ENCODE measurements at places on chromosomes 3 and 15.
A peak's percentile ranks its signal among the peaks of the same experiment; 100 is the strongest.

GRCh38 chr3:47780741-47781684, 680 bp downstream of the SMARCC1 start:
- DNase-seq: peak; percentile 56

DNA sequence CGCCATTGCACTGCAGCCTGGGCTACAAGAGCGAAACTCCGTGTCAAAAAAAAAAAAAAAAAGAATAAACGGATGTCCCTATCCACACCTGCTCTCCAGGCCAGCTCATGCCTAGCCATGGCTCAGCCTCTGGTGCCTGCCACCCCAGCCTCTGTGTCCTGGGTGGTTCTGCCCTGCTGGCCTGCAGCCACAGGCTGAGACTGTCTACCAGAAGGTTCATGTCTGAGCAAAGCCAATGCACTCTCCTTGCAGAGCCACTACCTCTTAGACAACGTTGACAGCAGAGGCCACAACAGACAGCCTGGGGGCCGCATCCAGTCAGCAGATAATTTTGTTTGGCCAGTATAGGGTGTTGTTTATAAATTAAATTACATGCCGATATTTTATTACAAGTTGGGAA, 127.7 kb downstream of the ASB7 start:
- no peak for DNase-seq

- DNase-seq: no peak
Observed at GRCh38 chr3:60812502-60812901, 438.8 kb downstream of the FHIT start.

- DNase-seq: no peak
Observed at GRCh38 chr15:40904552-40905201, 10.4 kb downstream of the VPS18 start.

- DNase-seq: no peak
Observed at GRCh38 chr3:190552021-190552420, 38.1 kb downstream of the IL1RAP start.

GRCh38 chr3:125143982-125144652, 68.4 kb downstream of the SLC12A8 start:
- DNase-seq: no peak

GRCh38 chr15:65583701-65584100, 27.2 kb downstream of the INTS14 start:
- DNase-seq: no peak

- no peak for DNase-seq
Observed at GRCh38 chr3:16122661-16123060, 51.8 kb upstream of the GALNT15 start.

DNA sequence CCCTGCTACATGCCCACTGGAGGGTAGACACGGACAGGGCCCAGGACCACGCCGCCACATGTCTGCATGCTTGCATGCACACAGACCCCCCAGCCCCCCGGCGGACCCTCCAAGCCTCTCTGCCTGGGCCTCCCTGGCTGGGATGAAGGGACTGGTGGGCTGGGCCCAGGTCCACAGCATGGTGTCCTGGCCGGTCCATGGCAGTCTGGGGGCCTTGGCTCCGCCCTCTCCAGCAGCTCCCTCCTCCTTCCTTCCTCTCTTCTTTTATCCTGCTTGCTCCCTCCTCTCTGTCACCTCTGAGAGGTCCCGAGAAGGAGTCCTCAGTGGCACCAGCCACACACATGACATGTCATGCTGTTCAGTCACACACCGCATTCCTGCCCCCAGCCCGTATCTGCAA, 24.5 kb downstream of the DUSP7 start:
- no peak for DNase-seq

DNA sequence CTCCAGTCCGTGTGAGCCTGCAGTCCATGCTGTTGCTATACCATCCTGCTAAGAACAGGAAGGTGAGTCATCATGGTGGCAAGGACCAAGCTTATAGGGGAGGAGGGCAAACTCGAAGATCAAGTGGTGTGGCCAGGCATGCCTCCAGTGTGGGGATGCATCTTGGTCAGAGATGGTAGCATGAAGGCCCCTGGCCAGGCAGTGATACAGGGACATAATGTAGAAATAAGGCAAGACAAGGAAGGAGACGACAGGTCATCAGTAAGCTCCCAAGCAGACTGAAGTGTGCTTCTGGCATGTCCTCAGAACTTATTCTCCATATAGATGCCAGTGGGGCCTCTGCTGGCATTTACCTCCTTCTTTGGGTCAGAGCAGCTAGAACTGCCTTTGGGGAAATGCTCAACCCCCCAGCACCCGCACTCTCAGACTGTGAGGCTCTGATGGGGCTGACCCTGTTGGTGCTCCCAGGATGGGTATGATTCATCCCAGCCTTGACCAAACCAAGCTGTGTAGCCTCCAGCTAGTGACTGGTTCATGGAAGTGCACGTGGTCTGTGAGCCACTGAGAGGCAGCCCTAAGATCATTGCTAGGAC, 52.5 kb upstream of the ATP2B2 start:
- DNase-seq: no peak

DNA sequence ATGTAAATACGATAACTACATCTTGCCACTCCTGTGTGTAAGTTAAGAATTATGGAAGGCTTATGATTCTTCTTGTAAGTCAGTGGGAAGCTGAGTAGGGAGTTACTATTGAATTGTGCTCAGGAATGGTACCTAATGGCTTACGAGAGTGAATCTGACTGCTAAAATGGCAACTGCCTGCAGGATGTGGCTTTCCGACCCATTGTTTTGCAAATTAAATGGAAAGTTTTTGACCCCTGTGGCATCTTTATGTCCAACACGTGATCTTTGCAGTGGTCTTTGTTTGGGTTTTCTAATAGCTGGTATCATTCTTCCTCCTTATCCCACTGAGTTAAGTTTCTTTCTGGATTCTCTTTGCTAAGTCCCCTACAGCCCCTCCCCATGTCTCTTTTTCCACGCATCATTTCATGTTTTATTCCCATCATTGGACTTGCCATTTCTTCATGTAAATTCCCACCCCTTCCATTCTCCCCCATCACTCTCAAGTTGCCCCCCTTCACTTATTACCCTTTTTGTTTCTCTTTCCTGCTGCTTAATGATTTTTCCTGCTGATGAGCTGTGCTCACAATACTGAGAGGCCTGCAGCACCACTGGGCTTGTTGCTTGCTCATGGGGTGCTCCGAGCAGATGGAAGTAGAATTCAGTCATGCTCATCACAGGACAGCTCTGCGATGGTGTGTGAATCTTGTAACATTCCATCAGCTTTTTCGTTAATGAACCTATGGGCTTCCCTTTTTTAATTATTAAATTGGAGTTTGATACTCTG, 428.2 kb upstream of the IL12A start:
- DNase-seq: no peak

- no peak for DNase-seq
Observed at GRCh38 chr3:18531662-18532061, 106.5 kb upstream of the SATB1 start.

GRCh38 chr15:88393719-88394519, 73.3 kb downstream of the MRPL46 start:
- DNase-seq: no peak

DNA sequence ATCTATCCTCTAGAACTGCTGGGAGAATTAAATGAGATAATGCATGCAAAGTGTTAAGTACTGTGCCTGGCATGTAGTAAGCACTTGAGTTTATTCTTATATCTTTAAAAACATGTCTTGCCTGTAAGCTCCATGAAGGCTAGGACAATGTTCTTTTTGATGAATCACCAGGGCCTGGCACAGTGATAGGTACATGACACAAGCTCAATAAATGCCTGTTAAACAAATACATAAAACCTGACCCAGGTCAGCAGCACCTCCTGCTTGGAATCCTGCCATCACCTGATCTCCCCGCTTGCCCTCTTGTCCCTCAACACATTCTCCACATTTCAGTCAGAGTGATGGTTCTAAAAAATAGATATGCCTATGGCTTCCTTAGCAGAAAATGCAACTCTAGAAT, 186.8 kb downstream of the CHST2 start:
- DNase-seq: peak; percentile 17

DNA sequence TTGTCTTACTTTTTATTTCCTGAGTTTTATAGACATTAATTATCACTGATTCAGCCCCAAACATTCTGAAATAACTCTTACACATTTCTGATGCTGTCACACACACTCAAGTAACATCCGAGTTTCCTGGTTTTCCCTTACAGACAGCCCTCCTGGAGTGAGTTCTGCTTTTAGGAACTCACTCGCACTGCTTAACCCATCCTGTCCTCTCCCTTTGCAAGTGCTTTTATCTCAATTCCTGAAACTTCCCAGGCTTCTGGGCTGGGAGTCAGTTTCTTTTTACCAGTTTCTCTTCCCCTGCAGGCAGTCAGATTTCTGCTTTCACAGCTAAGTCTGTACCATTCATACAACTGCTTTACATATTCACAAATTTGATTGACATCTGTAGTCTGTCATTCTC, 15.6 kb upstream of the SH3GL3 start:
- DNase-seq: no peak

GRCh38 chr3:43389388-43390254, 103.3 kb downstream of the SNRK start:
- peak; percentile 29 for DNase-seq

DNA sequence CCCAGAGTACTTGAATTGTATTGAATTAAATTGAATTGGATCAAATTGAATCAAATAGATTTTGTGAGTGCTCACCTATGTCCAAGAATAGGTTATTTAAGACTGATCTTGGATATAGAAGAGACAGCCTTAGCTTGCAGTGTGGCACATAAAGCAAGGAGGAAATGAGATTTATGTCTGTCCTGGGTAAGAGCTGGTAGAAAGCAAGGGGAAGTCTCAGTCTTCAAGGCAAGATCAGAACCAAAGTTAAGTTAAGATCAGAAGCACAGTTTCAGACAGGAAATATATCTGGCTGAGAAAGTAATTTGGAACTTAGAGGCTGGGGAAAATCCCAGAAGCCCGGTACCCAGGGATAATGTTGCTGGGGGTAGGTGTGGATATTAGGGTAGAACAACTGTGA, 244.4 kb upstream of the ARPP21 start:
- DNase-seq: no peak

Measured in Caki2 (cell line).